Hypothalamus (tissue), 51 donors: ENCODE measurements at places on chromosomes 1 and 21.

- DNase-seq: no peak
Observed at GRCh38 chr1:172145656-172146055, 274.8 kb upstream of the C1orf105 start.

DNA sequence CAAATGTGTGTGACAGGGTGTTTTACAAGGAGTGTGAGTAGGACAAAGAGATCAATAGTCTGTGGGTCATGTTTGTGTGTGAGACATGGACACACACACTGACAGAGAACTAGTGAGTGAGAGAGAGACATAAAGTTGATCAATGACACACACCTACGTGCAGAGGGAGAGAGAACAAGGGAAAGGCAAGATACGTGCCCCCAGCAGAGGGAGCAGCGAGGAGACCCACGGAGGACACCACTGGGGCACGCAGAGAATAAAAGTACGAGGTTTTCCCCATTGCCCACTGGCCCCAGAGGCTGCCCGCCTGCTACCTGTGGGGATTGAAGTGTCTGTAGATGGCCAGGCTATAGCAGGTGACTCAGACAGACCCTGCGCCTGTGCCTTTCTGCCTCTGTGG is 130.2 kb upstream of the CSF3R start:
- DNase-seq: no peak

GRCh38 chr1:151267760-151268159 is 13.2 kb downstream of the PSMD4 start:
- no peak for DNase-seq

GRCh38 chr1:108107658-108108057 is 92.5 kb downstream of the SLC25A24 start:
- DNase-seq: no peak

- DNase-seq: peak; percentile 62
Observed at GRCh38 chr1:89987159-89987819, 7.6 kb upstream of the ZNF326 start.

DNA sequence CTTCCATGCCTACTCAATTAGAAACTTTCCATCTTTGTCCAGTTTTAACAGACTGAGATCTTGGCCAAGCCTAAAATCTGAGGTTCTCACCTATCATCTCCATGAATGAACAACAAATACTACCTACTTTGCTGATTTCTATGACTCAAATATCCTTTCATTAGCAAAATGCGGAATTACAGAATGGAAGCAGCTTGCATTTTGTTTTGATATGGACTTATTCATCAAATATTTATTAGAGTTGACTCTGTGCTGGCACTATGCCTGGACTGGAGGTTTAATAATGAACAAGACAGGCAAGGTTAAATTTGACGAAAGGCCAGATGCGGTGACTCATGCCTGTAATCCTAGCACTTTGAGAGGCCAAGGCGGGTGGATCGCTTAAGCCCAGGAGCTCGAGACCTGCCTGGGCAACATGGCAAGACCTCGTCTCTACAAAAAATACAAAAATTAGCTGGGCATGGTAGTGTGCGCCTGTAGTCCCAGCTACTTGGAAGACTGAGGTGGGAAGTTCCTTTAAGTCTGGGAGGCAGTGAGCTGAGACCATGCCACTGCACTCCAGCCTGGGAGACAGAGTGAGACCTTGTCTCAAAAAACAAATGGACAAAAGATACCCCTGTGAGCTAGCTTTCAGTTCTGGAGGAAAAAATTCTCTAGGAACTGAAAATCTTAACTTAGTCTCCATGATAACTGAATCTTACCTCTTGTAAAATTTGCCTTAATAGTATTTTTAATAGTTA is 29.4 kb upstream of the SOD1 start:
- DNase-seq: no peak

- no peak for DNase-seq
Observed at GRCh38 chr1:110671361-110671760, 3.4 kb downstream of the KCNA3 start.

DNA sequence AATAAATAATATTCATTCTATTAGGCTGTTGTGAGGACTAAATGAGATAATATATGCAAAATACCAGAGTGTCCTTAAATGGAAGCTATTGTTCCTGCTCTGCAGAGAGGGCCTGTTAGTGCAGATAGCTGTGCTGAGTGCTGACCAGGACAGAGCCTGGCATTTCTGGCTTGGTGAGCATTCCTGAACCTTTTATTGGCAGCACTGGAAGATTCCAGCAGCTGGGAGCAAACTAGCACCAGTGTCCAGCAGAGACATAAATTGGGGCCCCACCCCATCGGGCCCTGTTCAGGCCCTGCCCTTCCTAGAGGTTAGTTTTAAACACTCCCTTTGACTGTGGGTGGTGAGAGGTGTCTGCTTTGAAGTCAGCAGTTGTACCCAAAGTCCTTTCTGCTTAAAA is 85.9 kb upstream of the GADD45A start:
- DNase-seq: no peak

DNA sequence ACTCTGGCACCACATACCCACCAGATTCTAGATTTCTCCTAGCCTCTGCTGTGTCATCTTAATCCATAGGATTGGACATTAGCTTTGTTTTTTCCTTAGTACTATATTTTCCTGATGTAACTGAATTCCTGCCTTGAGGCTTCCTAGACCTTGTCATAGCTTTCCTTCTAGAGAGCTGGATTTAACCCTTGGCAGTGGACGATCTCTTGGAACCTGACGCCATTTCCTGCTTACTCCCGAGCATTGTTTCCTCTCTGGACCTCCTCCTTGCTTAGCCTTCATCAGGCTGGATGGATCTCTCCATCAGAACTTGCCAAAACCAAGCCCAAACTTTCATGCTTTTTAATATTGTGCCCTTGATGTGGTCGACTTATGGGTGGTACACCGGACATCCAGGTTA is 1.5 kb downstream of the APOBEC4 start:
- no peak for DNase-seq

DNA sequence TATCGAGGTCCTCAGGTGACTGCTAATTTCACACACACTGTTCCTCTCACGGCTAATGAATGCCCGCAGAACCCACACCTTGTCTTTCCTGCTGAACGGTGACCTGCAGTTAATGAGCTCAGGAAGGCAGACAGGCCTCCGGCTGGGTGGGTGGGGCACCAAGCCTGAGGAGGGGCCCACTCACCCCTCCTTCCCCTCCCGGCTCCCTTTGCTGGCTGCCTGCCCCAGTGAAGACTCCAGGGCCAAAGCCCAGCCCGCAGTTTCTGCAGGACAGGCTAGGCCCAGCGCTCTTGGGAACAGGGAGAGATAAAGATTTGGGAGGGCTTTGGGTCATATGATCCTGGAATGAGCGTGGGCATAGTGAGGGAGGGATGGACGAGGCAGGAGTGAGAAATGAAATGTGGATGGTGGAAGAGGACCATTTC is 26.4 kb downstream of the FOXO6 start:
- DNase-seq: no peak

GRCh38 chr1:90046635-90047034 is 51.7 kb downstream of the ZNF326 start:
- no peak for DNase-seq

DNA sequence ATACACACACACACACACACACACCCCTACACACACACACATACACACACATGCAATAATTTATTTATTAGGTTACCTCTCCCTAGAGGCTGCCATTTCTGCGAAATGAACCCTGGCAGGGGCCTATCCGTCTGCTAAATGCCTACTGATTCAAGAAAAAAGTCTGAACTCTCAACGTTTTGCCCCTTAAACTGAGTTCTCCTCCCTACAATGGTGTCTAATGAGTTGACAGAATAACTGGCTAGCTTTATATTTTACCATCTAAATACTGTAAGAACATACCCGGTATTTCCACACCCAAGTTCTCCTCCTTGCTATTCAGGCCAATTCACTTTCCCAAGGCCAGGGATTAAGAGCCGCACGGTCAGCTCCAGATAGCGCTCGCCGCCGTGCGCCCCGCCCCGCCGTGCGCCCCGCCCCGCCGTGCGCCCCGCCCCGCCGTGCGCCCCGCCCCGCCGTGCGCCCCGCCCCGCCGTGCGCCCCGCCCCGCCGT is 339 bp upstream of the RNPC3 start:
- DNase-seq: no peak

GRCh38 chr21:34635307-34635706 is 20.4 kb upstream of the RCAN1 start:
- DNase-seq: no peak

GRCh38 chr21:35617491-35617890 is 442.8 kb downstream of the SETD4 start:
- DNase-seq: no peak

DNA sequence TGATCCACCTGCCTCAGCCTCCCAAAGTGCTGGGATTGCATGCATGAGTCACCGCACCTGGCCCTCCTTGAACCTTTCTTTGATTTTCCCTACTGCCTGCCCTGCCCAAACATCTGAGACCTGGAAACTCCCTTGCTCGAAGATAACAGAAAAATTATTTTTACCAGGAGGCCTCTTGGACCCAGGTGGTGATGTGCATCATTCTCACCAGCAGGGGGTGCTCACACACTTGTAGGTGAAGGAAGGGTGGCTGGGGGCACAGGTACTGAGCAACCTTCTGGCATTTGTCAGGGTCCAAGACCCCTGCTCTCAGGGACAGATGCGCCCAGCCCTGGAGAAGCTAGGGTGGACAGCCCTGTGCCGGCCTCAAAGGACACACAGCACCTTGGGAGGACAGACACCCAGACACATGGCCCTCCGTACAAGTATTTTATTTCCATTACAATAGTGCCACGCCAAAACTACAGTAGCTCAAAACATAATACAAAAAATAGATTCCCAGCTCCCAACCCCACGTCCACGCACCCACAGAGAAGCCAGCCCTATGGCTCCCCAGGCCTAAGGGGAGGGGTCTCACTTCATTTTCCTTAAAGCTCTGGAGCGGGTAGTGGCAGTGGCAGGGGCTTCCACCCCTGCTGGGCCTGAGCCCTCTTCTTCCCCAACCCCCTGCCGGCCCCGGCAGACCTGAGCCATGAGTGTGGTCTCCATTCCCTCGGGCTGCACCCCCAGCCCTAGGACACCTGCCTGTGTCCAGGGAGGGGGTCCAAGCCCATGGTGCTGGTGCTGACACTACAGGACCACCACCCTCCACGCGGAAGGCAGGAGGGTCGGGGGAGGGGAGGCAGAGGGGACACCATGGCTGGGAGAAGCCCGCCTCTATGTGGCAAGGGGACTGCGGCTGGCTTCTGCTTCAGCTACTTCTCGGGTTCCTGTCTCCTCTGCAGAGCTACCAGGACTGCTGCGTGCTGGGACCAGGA is 40.4 kb upstream of the EIF4G3 start:
- no peak for DNase-seq

DNA sequence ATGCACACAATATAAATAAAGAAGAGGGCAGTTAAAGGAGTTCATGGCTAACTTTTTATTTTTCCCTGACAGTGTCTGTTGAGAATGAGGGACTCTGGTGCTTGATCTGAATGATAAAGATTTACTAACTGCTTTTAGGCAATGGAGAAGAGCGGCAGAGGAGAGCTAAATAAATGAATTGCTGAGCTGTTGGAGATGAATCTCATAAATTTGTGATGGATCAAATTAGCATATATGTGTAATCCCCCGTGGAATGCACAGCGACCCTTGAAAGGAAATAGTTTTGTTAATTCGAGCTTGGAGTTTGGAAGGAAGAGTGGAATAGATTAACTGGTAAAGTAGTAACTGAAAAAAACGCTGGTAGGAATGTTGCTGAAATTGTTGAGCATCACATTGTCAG is 40.2 kb downstream of the HMCN1 start:
- no peak for DNase-seq

DNA sequence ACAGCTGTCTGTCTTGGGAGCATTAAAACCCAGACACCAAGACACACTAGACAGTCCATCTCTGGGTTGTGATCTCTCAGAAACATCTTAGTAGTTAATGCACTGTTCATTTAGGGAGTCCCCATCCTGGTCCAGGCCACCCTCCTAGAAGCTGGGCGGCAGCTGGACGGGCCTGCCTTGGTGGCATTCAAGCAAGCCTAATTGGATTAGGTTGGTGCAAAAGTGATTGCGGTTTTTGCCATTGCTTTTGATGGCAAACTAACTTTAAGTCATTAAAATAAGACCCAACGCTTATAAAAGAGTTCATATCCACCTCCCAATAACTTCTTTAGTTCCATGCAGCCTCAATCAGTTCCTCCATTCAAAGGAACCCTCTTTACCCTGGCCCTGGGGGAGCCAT is 21.7 kb downstream of the ATP5PO start:
- no peak for DNase-seq

GRCh38 chr1:224213438-224214119 is 30.5 kb downstream of the DEGS1 start:
- DNase-seq: no peak

DNA sequence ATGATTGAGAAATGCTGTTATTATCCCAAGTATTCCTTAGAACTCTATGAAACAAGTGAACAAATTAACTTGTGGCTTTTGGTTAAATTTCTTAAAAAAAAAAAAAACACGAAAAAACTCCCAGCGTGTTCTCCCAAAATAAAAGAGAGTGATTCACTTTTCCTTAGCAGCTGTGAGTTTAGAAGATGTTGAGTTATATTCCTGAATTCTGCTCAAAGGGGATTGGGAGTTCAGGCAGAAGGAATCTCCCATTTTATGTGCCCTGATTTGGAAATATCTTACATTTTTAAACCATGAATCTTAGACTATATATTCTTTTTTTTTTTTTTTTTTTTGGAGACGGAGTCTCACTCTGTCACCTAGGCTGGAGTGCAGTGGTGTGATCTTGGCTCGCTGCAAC is 34.3 kb downstream of the SMG7 start:
- no peak for DNase-seq

DNA sequence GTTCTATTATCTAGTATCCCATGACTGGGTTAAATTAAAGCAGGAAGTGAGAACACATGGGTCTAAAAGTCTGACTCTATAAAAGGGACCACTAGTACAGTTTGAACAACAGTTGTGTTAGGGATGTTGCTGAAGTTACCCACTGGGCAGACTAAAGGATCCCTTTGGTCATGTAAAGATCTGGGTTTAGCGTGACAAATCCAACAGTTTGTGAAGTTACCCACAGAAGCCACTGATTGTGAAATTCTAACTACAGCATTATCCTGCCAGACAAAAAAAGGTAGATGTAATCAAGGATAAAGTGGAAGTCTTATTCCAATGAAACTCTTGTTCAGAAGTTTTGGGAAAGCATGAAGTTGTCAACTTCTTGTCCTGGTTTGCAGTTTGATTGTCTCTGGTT is 5.7 kb downstream of the QSOX1 start:
- no peak for DNase-seq

GRCh38 chr21:27246741-27247140 is 279.9 kb upstream of the ADAMTS5 start:
- DNase-seq: no peak
